ENCODE measurements at places on chromosomes 7 and 10.

- no peak for DNase-seq
Measured at GRCh38 chr10:17423632-17424186, 30.7 kb downstream of the ST8SIA6 start.

- no peak for DNase-seq
Measured at GRCh38 chr10:133245439-133246235, 8.0 kb downstream of the VENTX start.

DNA sequence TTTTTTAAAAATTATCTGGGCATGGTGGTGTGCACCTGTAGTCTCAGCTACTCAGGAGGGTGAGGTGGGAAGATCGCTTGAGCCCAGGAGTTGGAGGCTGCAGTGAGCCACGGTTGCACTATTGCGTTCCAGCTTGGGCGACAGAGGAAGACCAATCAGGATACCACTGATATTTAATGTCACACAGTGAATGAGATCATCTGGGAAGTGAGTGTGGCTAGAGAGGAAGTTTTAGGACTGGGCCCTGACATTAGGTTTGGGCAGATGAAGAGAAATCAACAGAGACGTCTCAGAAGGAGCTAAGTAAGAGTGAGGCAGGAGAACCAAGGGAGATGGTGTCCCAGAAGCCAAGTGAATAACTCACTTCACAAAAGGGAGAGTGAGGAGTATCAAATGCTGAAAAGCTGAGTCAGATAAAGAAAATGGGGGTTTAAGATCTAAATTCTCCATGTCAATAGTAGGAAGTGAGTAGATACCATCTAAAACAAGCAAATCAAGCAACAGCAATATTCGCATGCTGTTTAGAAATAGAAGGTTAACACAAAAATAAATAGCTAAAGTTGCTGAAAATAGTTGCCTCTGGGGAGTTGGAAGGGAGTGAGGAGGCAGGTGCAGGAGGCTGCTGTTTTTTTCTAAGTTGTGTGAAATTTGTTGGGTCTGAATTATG is 11.5 kb downstream of the PILRA start:
- no peak for DNase-seq

- no peak for DNase-seq
Measured at GRCh38 chr10:27526242-27526641, 22.1 kb downstream of the RAB18 start.

- DNase-seq, result no peak
Measured at GRCh38 chr10:113368666-113369364, 184.0 kb upstream of the HABP2 start.

DNA sequence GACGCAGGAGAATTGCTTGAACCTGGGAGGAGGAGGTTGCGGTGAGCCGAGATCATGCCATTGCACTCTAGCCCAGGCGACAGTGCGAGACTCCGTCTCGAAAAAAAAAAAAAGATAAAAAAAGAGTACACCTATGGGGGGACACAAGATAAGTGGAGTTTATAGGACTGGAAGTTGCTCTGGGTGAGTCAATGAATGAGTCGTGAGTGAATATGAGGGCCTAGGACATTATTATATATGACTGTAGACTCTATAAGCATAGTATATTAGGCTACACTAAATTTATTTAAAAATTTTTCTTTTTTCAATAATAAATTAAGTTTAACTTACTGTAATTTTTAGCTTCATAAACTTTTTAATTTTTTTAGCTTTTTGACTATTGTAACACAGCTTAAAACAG is 19.4 kb upstream of the SGCE start:
- no peak for DNase-seq

- DNase-seq, result no peak
Measured at GRCh38 chr10:132875435-132875834, 66.9 kb downstream of the CFAP46 start.

DNA sequence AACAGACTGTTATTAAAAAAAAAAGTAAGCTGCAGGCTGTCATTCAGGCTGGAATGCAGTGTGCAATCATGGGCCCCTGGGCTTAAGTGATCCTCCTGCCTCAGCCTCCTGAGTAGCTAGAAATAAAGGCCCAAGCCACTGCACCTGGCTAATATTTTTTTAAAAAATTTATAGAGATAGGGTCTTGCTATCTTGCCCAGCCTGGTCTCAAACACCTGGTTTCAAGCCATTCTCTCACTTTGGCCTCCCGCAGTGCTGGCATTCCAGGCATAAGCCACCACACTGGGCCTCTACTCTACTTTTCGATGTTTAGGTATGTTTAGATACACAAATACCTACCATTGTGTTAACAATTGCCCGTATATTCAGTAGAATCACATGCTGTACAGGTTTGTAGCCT is 270.4 kb upstream of the PRKCQ start:
- no peak for DNase-seq

DNA sequence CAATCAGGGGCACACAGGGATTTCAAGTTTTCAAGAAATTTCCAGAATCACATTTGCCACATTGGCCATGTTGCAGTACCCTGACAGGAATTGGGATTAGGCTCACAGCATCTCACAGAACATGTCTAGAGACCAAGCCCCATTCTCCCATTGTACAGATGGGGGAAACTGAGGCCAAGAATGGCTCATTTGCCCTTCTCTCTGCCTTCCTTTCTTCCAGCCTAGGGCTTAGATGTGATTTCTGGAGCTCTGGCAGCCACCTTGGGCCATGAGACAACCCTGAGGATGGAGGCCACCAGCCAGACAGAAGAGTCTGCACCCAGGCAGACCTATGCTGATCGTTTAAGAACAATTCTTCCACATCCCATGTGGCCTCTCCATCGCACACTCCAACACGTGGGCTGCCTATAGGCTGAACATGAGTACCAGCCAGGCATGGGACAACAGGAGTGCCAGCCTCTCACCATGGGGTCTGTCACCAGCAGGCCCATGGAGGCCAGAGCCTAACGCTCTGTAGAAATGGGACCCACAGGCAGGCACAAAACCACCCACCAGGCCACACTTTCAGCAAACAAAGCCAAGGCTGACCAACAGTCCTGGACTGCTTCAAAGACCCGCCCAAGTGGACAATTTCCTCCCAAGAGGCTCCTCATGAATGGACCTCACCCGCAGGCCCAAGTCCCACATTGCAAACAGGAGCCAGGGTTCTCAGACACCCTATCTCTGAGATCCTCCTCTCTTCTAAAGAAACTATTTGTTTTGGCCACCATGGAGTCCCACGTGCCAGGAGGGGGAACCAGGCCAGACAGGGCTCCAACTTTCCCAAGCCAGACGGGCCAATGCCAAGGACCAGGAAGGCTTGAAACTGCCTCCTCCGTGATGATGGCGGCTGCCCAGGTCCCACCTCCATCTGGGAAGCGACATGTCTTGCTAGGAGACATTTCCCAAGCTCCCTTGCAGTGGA is 20.7 kb downstream of the PDGFA start:
- DNase-seq, result no peak

- no peak for DNase-seq
Measured at GRCh38 chr7:5428478-5429252, 5.0 kb upstream of the TNRC18 start.

DNA sequence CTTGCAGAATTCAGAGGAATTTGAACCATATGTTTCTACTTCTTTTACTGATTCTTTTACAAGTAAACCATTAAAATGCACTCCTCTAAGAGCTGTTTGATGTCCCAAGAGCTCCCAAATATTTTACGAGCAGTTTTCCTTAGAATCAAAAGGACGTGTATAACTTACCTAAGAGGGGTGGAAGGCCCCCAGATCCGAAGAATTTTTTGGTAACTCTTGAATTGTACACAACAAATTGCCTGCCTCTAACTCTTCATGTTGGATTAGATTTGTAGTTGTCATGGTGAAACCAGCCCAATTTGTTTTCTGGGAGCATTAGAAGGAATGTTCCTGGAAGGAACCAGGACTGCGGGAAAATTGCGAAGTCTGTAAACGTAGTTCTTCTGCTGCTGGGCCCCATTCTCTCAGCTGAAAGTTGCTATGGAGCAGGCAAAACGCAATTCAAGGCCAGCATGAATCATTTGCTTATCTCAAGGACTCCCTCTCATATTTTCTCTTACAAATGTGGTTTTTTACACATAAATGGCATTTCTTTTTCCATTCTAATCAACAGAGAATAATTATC is 124.8 kb upstream of the TMEM72 start:
- no peak for DNase-seq

DNA sequence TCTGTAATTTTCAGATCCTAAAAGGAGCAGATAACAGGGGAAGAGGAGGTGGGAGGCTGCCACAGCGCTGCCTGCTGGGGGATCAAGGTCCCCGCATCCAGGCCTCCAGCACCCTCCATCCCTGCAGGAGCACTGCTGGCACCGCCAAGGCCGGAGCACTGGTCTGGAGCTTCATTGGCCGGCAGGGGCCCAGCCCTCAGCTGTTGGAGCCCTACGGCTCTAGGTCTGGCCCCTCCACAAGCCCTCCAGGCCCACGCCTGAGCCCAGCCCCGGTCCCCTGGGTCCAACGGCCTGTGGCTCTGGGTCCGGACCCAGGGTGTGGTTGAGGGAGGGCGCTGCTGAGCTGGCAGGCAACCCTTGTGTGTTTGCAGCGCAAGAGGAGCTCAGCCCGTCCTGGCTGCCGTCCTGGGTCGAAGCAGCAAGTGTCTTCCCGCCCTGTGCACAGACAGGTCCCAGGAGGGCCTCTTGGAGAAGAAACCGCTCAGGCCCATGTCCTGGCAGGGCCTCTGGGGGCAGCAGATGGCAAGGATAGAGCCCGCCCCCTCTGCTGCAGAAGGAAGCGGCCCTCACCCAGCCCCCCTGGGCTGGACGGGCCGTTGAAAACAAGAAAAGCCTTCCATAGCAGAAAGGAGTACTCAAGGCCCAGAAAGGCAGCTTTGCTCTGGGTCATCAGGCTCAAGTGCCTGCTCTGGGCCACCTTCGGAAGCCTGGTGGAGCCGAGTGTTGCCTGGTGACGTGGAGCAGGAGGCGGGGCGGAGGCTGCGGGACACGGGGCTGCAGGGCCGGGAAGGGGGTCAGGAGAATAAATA is 54.3 kb upstream of the TNRC18 start:
- no peak for DNase-seq

DNA sequence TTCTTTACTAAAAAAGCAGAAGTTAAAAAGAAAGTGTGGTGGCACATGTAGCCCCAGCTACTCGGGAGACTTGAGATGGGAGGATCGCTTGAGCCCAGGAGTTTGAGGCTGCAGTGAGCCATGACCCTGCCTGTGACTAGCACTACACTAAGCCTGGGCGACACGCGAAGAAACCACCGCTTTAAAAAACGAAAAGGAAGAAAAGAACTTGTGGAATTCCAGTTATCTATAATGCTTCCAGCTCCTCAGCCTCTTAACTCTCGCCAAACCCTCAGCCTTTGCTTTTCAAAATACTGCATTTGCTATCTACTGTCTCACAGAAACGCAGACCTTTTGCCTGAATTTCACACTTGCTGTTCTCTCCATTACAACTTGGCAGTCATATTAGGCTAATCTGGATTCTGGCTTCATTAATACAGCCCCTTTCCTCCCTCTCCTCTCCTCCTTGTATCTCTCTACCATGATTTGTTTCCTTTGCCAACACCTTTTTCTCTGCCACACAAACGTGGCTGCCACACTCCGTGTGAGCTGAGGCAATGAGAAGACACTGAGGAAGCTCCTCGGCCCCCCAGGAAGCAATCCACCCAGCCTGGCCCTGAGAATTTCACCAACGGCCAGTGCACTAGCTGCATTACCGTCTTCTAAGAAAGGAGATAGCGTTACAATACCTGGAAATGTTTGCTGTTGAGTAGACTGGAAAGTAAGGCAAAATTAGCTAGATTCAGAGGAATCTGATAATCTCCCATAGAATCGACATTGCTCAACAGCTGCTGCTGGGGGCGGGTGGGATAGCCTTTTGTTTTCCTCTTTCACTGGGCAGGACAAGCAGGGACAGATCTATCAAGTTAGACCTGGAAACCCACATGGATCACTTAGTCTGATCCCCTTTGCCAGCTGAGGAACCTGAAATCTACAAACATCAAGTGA is 37.2 kb downstream of the CALML5 start:
- no peak for DNase-seq

GRCh38 chr10:16965344-16965616 is 148.1 kb upstream of the RSU1 start:
- no peak for DNase-seq

DNA sequence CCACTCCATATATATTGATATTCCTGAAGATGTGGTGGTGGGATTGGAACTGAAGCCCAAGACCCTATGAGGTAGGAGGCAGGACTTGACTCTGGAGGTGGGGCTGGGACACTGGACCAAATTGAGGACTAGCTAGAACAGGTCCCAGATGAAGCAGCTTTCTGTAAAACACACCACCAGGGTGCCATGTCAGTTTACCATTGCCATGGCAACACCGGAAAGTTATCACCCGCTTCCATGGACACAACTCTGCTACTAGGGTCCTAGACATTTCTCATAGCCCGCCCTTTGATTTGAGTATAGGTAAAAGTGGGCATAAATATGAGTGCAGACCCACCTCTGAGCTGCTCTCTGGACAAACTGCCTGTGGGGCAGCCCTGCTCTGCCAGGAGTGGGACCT is 490.5 kb upstream of the PFKP start:
- no peak for DNase-seq

DNA sequence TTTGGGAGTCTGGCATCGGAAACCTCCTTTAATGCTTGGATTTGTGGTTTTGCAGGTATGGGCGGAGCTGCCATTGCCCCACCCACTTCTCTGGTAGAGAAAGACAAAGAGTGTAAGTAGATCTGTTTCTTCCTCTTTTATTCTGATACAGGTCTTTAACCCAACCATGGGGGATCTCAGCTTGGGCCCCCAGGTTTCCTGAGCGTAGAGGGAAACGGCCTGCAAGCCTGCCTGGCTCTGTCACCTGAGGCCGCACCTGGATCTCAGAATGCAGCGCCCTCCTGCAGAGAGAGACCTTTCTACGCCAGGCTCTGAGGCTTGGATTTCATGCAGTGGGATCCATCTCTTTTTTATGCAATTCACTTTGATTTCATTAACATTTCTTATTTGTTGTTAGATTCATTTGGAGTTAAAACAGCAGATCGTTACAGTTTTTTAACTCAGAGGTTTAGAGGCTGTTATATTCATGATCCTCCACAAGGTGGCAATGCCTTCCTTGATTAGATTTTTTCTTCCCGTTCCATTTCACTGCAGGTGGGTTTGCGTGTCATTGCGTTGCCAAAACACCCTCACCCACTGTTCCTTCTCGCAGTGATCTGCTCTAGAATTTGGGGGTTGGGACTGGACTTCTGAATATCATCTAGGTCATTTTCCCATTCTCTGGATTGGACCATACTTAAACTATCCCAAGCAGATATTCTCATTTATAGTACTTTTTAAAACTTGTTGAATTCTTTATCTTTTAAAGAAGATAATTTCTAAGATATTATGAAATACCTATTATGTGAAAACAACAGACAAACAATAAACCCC is 20.0 kb downstream of the RBM17 start:
- DNase-seq, result no peak

DNA sequence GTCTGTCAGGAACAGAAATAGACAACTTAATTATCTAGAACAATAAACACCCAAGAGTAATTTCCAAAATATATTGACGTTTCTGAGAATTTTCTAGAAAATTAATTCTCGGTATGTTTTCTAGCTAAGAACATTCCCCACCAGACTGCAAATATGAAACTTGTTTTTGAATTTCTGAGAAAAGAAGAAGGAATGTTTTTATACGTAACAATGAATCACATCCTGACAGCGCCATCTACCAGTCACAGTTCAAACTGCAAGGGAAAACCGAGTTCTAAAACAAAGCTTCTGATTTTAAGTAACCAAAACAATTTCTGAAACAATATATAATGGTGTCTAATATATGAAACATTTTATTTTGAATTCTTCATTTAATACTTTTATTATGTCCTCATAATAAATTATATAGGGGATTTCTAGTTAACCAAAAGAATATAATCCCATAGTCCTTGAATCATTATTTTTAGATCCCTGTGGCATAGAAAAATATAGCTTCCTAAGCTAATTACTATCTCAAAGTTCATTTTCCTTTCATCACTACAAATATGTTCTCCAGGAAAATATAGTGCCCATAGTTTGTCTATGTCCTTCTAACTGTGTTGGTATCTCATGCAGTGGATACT is 34.5 kb upstream of the MEOX2 start:
- DNase-seq, result no peak
